ENCODE measurements at places on chromosomes 13 and 19.

GRCh38 chr19:54725321-54725720 is 1.1 kb downstream of the KIR3DL3 start:
- DNase-seq: no peak
- no peaks in the 10 kb centered on the region for H3K4me1 ChIP-seq
- H3K27me3 ChIP-seq: no peaks in the 10 kb centered on the region
- no peak overlapping the region for H3K4me3 ChIP-seq
- no peaks in the 10 kb centered on the region for H3K36me3 ChIP-seq
- H3K27ac ChIP-seq: no peak overlapping the region

- no peak overlapping the region for H3K27ac ChIP-seq
- peaks cover 14% of the 10 kb centered on the region for H3K4me1 ChIP-seq
- no peaks in the 10 kb centered on the region for H3K36me3 ChIP-seq
- DNase-seq: no peak
Measured at GRCh38 chr13:45373162-45373547, 32.2 kb upstream of the TPT1 start.

DNA sequence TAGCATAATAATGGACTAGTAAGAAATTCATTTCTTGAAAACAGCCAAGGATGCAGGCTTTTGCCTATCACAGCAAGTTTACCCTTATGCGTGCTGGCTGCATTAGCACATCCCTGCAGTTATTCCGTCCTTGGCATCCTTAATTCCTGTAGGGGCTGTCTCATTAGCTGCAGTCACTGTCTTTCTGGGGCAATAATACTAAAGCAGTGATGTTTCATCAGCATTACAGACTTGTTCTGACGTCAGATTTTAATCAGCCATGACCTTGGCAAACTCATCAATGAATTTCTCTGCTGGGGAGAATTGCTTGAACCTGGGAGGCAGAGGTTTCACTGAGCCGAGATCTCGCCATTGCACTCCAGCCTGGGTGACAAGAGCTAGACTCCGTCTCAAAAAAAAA is 103.7 kb downstream of the RXFP2 start:
- H3K36me3 ChIP-seq: no peaks in the 10 kb centered on the region
- no peaks in the 10 kb centered on the region for H3K27me3 ChIP-seq
- no peak overlapping the region for H3K4me3 ChIP-seq
- H3K27ac ChIP-seq: no peak overlapping the region
- DNase-seq: no peak

- no peak for DNase-seq
- H3K36me3 ChIP-seq: no peaks in the 10 kb centered on the region
- H3K27me3 ChIP-seq: no peaks in the 10 kb centered on the region
- H3K4me3 ChIP-seq: no peak overlapping the region
Measured at GRCh38 chr19:5003781-5004180, 34.9 kb downstream of the KDM4B start.

DNA sequence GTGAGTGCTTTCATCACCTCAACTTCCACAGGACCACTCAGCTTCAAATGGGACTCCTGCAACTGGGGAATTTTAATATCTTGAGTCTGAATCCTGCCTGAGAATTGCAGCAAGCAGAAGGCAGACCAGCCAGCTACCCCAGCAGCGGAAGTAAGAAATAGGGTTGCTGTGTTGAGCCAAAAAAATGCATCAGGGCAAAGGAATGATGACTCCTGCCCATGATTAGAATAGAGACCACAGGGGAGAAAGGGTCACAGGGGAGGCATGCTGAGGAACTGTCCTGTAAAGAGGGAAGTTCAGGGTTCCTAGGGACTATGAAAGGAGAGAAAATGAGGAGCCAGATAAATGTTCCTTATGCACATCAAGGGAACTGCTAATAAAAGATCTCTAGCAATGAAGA is 370.2 kb downstream of the KCTD12 start:
- DNase-seq: no peak
- H3K27ac ChIP-seq: no peak overlapping the region
- no peaks in the 10 kb centered on the region for H3K27me3 ChIP-seq
- no peak overlapping the region for H3K4me3 ChIP-seq

- peak; percentile 9 for DNase-seq
- peaks cover 18% of the 10 kb centered on the region for H3K4me1 ChIP-seq
- H3K4me3 ChIP-seq: peak overlapping the region; percentile 71
- H3K36me3 ChIP-seq: no peaks in the 10 kb centered on the region
Measured at GRCh38 chr19:56141417-56141993, 418 bp downstream of the ZNF444 start.

Data from CD8-positive, alpha-beta memory T cell (primary cell).